DND-41 (cell line): ENCODE measurements at places on chromosomes 1 and 21.

DNA sequence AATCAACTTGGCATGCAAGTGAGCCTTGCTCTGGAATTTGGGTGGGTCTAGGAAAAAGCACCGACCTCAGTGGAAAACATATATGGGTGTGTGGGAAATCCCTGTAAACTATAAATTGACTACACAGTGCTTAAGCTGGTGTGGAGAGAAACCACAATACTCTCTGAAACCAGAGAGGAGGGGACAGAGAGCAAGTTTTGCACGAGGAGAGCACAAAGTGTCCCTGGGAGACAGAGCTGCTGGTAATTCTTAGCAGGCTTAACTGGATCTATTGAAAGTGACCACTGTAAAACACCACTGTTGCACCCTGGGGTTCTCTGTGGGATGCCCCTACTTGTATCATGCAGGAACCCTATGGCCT lies 12.8 kb downstream of the KCNJ15 start:
- no peak for DNase-seq

DNA sequence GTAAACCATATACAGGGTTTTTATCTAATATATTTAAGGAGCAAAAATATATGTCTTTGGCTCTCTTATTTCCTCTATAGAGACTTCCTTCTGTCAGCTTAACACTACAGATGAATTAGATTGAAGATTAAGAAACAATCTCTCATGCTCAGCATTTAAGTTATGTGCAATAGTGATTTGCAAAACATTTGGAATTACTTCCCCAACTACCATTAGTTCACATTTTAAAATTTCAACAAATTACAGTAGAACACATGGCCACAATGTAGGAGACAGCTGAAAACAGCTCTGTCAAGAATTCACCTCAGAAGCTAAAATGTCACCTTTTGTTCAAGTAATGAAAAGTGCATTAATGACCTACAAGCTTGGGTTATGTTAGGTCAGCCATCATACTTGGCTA lies 177.9 kb downstream of the EIF4G3 start:
- no peak for DNase-seq

DNA sequence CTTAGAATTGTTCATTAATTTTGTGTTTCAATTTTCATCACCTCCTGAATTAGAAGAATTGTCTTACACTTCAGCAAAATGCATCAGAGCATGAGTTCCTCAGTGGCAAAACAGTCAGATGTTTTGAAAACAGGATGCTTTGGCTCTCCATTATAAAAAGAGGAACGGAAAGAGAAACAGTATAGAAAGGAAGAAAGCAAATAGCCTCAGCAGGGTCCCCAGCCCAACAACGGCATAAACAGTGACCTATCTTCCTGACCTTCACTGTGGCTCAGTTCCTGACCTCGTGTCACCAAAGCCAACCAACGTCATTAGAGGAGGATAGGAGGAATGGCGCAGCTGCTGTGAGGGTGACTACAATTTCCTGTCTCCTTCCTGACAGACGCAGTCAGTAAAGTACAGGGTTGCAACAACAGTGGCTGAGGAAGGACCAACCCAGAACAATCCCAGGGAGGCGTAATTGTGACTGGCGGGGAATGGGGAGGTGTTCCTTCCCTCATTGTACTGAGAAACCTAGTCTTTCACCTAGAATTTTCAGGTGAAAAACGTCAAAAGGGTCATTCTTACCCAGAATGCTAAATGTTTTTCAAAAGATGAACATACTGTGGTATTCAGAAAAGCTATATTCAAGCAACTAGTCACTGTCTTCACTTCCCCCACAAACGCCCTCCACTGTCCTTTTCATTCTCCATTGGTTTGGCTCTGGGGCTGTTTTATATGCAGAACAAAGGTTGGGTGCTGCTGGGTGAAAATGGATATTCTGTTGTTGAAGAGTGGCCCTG lies 197.9 kb upstream of the SGIP1 start:
- DNase-seq, result no peak

GRCh38 chr1:86692641-86693040 lies 11.7 kb upstream of the SH3GLB1 start:
- no peak for DNase-seq

DNA sequence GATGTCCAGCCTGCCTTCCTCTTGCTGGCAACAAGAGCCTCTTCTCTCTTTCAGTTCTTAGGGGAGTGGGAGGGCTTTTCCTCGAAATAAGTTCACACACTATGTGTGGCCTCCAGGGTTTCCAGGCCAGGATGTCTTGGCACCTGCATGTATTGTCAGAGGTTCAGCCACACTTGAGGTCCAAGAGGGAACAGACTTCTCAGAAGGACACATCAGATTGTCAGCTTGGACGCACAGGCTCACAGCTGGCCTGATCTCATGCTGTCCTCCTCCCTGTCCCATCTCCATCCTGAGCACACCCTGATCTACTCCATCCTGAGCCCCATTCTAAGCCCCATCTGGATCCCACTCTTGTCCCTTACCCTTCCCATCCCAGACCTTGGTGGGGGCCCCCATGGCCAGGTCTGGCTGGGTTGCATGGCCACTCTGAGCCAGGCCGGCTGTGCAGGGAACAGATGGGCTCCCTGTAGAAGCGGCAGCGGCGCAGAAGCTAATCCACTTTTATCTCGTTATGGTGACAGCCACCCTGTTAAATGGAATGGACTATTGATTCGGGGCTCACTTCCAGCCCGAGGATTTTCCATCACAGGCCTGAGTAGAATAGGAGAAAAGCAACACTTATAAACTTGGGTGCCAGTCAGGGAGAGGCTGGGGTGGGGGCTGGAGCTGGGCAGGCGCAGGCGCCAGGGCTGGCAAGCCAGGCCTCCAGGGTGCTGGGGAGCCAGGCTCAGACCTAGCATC lies 85.1 kb upstream of the CSF3R start:
- DNase-seq, result no peak

- DNase-seq, result peak; percentile 6
Observed at GRCh38 chr21:16751695-16752474, 761.0 kb upstream of the CXADR start.

DNA sequence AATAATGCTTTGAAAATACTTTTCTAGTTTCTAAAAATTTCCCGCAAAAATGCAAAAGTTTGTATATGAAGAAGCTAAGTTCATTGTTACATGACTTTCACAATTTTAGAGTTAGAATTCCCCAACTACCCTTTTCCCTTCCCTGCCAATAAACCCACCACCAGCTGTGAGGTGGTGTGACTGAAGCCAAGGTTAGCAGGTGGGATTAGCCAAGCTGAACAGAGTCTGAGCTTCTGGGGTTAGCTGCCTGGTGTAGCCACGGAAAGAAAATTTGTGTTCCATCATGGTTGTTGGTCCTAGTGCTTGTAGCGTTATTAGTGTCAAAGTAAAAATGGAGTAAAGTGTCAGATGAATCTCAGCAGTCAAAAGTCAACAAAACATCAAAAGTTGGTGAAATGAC lies 110.9 kb downstream of the ASTN1 start:
- no peak for DNase-seq
